SJSA1 (cell line): ENCODE measurements at places on chromosomes 11 and 22. TPM values are rescaled to one million over a fixed set of nuclear protein-coding genes. Genes with fewer than 3 reads are reported as not detected.
A peak's percentile ranks its signal among the peaks of the same experiment; 100 is the strongest.

The CARD16 gene
- total RNA-seq: 36.7 and 123 TPM in 2 replicates

The HSPB2 gene
- not detected in 2 replicates for total RNA-seq

The DBX1 gene
- not detected in 2 replicates for total RNA-seq

The KCTD21 gene
- 2.1 and 5.7 TPM in 2 replicates for total RNA-seq

The RASSF7 gene
- total RNA-seq: 13.8 and 16.4 TPM in 2 replicates

The AAMDC gene
- total RNA-seq: 34.5 and 52.8 TPM in 2 replicates

GRCh38 chr11:11065396-11065795, 207.5 kb upstream of the ZBED5 start:
- peaks cover 3% of the 10 kb centered on the region; the same call in 1 of the 2 replicates for H3K4me1 ChIP-seq
- no peak for DNase-seq
- no peak overlapping the region for H3K4me3 ChIP-seq
- no peaks in the 10 kb centered on the region for H3K27me3 ChIP-seq
- H3K27ac ChIP-seq: no peak overlapping the region
- H3K36me3 ChIP-seq: no peaks in the 10 kb centered on the region

- peak overlapping the region; percentile 46 for H3K4me3 ChIP-seq
- H3K4me1 ChIP-seq: peaks cover 38% of the 10 kb centered on the region
- no peak for DNase-seq
- no peaks in the 10 kb centered on the region for H3K27me3 ChIP-seq
- H3K36me3 ChIP-seq: 0 out of 2 replicates have a peak, but pooled peaks cover under 1% of the 10 kb centered on the region
- peak overlapping the region; percentile 40 for H3K27ac ChIP-seq
These were observed 122.2 kb downstream of the APOL5 start for GRCh38 chr22:35839841-35840301.

- no peaks in the 10 kb centered on the region for H3K27me3 ChIP-seq
- peaks cover 20% of the 10 kb centered on the region for H3K4me1 ChIP-seq
- no peak overlapping the region for H3K27ac ChIP-seq
- H3K36me3 ChIP-seq: no peaks in the 10 kb centered on the region
These were observed 40.9 kb upstream of the CELSR1 start for GRCh38 chr22:46578251-46578823.

DNA sequence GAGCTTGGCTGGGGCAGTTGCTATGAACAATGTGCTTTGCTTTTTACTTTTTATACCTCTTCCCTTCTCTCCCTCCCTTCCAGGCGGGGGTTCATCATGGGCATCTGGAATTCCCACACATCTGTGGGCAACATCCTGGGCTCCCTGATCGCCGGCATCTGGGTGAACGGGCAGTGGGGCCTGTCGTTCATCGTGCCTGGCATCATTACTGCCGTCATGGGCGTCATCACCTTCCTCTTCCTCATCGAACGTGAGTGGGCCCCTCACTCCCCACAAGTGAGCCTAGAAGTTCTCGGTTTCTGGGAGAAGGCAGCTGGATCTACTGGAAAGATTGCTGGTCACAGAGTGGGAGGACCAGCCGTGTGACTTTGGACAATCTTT, 17.4 kb downstream of the SLC37A2 start:
- no peak overlapping the region for H3K4me3 ChIP-seq
- peaks cover 4% of the 10 kb centered on the region; the same call in 1 of the 2 replicates for H3K4me1 ChIP-seq
- no peaks in the 10 kb centered on the region for H3K27me3 ChIP-seq
- H3K36me3 ChIP-seq: no peaks in the 10 kb centered on the region
- DNase-seq: no peak
- H3K27ac ChIP-seq: no peak overlapping the region

DNA sequence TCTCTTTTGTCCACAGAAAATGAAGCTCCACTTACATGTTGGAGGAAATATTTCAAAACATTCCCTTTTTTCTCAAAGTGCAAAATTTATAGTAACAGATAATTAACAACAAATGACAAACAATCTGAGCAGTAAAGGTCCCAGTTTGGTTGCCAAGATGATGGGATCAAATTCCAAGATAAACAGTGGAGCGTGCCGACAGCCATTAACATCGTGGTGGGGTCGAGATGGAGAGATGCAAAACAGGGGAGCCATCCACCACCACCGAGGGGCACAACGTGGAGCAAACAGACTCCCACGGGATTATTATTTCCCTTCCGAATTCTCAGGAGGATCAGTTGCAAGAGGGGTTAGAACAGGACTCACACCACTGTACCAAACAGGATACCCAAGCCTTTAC, 17.2 kb downstream of the MPPED2 start:
- H3K4me1 ChIP-seq: peaks cover 9% of the 10 kb centered on the region
- H3K36me3 ChIP-seq: no peaks in the 10 kb centered on the region
- no peak overlapping the region for H3K4me3 ChIP-seq
- no peak for DNase-seq
- peaks cover 4% of the 10 kb centered on the region for H3K27me3 ChIP-seq

GRCh38 chr11:81071606-81072005, 1630.8 kb upstream of the TENM4 start:
- H3K27ac ChIP-seq: no peak overlapping the region
- no peak overlapping the region for H3K4me3 ChIP-seq
- no peaks in the 10 kb centered on the region for H3K4me1 ChIP-seq
- DNase-seq: no peak
- no peaks in the 10 kb centered on the region for H3K27me3 ChIP-seq
- H3K36me3 ChIP-seq: no peaks in the 10 kb centered on the region

- no peaks in the 10 kb centered on the region for H3K36me3 ChIP-seq
- H3K27ac ChIP-seq: no peak overlapping the region
- H3K4me3 ChIP-seq: no peak overlapping the region
- no peaks in the 10 kb centered on the region for H3K27me3 ChIP-seq
These were observed 456.2 kb downstream of the BRD1 start for GRCh38 chr22:49371325-49372110.

- no peaks in the 10 kb centered on the region for H3K27me3 ChIP-seq
- DNase-seq: no peak
- H3K4me1 ChIP-seq: peaks cover 9% of the 10 kb centered on the region
- H3K36me3 ChIP-seq: peaks cover 82% of the 10 kb centered on the region
- no peak overlapping the region for H3K27ac ChIP-seq
These were observed 5.9 kb downstream of the RHOG start for GRCh38 chr11:3834664-3835461.

DNA sequence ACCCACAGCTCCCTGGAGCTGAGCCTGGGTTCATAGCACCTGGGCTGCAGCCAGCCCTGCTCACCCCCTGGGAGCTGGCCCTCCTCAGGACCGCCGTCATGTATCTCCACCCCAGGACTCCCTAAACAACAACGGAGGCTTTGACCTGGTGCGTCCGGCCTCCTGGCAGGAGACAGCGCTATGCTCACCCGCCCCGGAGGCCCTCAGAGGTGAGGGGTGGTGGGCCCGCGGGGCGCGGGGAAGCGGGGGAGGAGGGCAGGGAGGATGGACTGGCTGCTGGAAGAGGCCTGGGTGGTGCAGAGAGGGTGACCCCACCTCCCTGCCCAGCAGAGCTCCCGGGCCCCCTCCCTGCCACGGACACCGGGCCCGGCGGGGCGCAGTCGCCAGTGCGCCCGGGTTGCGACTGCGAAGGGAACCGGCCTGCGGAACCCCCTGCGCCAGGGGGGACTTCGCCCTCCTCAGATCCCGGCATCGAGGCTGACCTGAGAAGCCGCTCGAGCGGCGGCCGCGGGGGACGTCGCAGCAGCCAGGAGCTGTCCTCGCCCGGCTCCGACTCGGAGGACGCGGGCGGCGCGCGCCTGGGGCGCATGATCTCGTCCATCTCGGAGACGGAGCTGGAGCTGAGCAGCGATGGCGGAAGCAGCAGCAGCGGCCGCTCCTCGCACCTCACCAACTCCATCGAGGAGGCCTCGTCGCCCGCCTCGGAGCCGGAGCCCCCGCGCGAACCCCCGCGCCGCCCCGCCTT, 3.1 kb downstream of the MAPK8IP2 start:
- H3K4me3 ChIP-seq: no peak overlapping the region
- peaks cover 55% of the 10 kb centered on the region for H3K27me3 ChIP-seq
- no peak overlapping the region for H3K27ac ChIP-seq
- DNase-seq: no peak

GRCh38 chr11:380996-381395, 11.7 kb downstream of the B4GALNT4 start:
- H3K27ac ChIP-seq: no peak overlapping the region
- H3K27me3 ChIP-seq: peaks cover 5% of the 10 kb centered on the region; the same call in 1 of the 2 replicates
- H3K4me3 ChIP-seq: no peak overlapping the region
